ENCODE measurements at places on chromosomes 16 and 17. TPM values are rescaled to one million over a fixed set of nuclear protein-coding genes. Genes with fewer than 3 reads are reported as not detected.

Gene AFMID
- 61.2 TPM for total RNA-seq

DNA sequence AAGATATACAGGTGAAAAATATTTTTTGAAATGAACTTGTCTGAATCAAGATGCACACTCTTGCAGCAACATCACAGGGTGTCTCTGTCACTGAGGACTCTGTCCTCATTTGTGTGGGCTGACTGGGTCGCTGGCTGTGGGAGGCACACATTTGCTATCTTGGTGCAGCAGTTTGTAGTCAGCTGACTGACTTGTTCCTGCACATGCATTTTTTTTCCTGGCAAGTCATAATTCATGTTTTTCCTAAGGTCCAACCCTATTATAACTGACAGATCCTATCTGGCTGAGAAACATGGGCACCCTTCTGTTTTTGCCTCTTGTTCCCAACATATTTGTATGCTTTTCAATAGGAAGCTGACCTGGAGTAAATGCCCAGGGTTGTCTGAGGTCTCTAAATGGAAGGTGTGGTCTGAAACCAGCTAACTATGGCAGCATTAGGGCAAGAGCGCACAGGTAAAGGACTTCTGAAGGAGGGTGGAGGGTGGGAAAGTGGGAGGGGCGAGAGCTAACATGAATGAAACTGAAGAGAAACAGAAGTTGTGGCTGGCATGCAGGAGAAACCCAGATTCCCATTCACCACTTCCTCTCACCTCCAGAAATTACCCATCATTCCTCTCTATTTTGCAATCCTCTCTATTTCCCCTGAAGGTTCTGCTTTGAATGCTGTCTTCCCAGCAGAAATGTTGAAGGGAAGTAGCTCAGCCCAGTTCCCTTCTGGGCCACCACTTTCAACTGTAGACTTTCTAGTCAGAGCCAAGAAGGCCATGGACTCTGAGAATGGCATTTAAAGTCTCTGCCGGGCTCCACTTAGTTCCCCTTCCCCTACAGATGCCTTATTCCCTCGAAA is 166.1 kb downstream of the PRKCA start:
- peak; percentile 39 for DNase-seq

DNA sequence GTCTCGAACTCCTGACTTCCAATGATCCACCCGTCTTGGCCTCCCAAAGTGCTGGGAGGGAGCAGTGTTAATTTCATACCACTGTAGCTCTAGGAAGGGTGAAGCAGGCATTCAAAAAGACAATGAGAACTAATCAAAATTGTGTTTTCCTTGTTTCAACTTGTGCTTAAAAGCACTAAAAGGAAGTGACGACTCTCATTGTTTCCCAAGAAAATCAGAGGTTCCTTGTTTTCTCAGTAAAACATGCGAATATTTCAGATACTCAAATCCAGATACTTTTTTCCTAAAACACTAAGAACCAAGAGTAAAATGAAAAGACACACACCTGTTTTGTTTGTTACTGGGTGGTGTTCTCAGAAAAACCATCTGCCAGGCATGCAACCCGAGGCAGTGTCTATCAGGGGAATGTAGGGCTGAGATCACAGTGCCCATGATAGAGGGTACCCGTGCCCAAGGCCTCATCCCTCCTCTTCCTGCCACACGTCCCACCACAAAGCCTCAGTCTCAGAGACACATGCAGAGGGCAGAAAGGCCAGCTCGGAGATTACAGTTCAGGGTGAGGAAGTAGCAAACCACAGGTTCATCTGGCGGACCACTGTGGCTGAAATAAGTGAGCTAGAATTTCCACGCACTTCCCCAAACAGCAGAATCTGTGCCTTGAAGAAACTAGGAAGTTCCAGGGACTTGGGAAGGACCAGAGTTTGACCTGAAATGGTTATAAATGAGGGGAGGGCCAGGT is 33.7 kb downstream of the GINS3 start:
- no peak for DNase-seq

DNA sequence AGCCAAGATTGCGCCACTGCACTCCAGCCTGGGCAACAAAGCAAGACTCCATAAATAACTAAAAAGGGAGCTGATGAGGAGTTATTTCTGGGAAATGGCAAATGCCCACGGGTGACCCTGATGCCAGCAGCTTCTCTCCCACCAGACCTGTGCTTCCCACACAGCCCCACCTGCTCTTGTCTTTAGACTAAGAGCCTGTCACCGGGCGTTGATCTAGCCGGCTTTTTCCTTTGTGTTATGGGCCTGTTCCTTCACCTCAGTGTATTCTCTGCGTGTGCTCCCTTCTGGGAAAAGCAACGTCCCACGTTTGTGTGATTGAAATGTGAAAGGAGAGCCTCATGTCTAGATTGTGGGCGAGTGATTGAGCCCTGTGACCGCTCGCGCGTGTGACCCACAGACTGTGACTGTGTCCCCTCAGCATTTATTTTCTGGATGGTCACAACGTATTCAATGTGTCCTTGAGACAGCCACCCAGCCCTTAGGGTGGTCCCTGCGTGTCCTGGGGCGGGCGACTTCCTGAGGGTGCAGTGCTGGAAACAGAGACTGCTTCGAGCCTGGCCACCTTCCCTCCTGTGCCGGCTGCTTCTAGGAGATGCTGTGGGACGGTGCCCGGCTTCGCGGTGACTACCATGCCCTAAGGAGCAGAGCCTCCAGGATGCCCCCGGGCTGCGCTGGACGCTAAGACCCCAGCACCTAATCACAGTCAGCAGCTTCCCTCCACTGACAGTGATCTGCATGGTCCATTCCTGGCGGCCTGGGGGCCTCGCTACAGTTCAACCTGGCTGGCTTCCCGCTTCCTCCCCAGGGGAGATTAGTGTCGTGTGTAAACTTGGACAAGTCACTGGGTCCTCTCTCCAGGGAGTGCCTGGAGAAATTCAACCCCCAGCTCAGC is 7.8 kb upstream of the RNPS1 start:
- no peak for DNase-seq

GRCh38 chr17:80898716-80899115 is 92.9 kb upstream of the CHMP6 start:
- DNase-seq = no peak

GRCh38 chr17:34733333-34733732 is 154.0 kb downstream of the TMEM132E start:
- DNase-seq = no peak

Measured in hepatocyte (in vitro differentiated cells).